Stimulated activated CD8-positive, alpha-beta memory T cell treated with anti-CD3 and anti-CD28 coated beads, Interleukin-7, amount 100 ng/mL, for 1 hour (primary cell): ENCODE measurements at places on chromosomes 6 and 20.

GRCh38 chr6:145309842-145310535, 425.3 kb downstream of the EPM2A start:
- no peak for DNase-seq

- DNase-seq: no peak
These were observed 1.1 kb upstream of the PHF10 start for GRCh38 chr6:169725125-169726048.

DNA sequence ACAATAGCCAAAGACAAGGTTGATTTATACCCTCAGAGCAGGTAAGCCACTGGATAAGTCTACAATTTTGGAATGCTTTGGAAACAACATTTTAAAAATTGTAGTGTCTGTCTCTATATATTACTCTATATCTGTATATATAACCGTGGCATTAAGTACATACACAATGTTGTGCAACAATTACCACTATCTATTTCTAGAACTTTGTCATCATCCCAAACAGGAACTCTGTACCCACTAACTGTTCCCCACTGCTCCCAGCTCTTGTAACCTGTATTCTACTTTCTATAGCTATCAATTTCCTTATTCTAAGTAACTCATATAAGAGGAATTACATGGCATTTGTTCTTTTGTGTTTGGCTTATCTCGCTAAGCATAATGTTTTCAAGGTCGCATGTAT, 78.2 kb upstream of the ASCC3 start:
- no peak for DNase-seq

- DNase-seq: no peak
These were observed 19.7 kb upstream of the GSTA4 start for GRCh38 chr6:53014744-53015143.

GRCh38 chr6:73566954-73567591, 46.2 kb upstream of the EEF1A1 start:
- DNase-seq: no peak

DNA sequence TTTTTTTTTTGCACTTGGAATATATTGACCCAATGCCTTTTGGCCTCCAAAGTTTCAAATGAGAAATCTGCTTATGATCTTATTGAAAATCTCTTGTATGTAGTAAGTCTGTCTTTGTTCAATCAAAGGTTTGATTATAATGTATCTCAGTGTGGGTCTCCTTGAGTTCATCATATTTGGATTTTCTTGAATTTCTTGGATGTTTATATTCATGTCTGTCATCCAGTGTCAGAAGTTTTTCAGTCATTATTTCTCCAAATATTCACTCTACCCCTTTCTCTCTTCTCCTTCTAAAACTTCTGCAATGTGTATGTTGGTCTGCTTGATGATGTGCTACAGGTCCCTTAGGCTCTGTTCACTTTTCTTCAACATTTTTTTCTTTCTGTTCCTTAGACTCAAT, 95.9 kb upstream of the PTPRK start:
- no peak for DNase-seq

DNA sequence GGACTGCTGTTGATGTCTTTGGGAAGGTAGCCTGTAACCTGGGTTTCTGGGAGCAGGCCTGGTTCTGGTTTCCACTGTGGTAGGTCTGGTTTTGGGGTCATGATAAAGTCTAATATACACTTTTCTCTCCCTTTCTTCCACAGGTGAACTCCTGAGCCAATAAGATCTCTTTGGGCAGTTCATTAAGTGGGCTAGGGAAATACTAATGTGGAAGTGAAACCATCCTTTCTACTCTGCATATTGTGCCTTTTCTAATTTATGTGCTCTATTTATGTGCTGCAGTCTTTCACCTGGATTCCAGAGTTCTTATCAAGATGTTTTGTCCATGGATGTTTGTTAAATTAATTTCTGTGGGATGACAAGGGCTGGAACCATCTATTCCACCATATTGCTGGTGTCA, 165.7 kb upstream of the PTPRK start:
- DNase-seq: no peak

GRCh38 chr6:57068061-57068460, 21.6 kb downstream of the KIAA1586 start:
- DNase-seq: no peak

DNA sequence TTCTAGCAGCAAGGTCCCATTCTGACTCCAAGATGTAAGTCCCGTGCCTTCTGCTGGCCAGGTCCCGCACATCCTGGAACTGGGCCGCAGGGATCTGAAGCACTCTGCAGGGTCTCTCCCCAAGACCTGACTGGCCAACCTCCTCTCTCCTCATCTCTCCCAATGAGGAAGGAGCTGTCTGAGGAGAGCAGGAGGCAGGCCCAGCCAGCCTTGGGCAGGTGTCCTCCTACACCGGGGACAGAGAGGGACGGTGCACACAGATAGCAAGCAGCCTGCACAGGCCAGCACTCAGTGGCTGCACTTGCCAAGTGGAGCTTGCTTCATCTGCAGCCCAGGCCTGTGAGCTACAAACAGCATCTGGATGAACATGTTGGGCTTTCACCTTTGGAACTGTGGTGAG, 76.8 kb upstream of the CD93 start:
- no peak for DNase-seq

DNA sequence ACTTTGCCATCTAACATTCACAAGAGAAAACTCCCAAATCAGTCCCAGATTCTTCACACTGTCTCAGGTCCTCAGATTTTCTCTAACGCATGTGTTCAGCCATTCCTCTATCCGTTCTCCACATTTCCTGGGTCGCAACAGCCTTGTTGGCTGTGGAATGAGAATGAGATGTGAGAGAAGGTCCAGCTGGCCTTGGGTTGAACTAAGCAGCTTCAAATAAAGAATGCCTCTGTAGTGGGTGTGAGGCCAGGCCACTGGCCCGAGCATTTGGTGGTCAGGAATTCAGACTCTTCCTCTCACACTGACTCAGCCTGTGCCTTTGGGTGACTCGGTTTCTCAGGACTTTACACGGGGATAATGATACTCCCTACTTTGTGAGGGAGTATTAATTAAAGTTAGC, 73.8 kb upstream of the CCN6 start:
- DNase-seq: no peak

GRCh38 chr6:6612308-6612707, 23.8 kb downstream of the LY86 start:
- no peak for DNase-seq

- DNase-seq: no peak
These were observed 19.5 kb upstream of the DEFB113 start for GRCh38 chr6:49988900-49989299.

- no peak for DNase-seq
These were observed 222.9 kb downstream of the DLL1 start for GRCh38 chr6:170067923-170068360.

GRCh38 chr6:117558818-117559217, 43.5 kb downstream of the GOPC start:
- no peak for DNase-seq

- DNase-seq: no peak
These were observed 1295.6 kb upstream of the CITED2 start for GRCh38 chr6:140670021-140670420.

DNA sequence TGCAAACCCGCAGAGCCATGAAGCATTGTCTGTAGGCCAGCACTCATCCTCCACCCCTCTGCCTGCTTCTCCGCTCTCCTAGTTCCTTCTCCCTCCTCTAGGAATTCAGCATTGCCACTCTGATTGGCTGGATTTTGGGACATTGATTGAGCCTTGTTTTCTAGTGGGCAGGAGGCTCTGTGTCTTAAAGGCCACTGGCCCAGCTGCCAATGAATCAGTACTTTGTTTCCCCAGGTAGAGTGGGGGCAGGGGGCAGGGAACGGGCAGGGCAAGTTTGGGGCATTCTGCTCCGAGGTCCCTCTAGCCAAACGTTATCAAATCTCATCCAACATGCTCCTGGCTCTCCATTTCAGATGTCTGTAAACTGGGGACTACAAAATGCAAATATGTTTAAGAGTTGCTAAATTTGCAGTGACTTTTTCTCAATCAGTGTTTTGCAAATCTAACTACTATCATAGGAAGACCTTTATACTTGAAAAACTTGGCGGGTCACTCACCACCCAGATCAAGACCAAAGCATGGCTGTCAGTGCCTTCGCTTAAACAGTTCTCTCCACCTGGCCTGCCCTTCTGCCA, 10.4 kb upstream of the BPI start:
- DNase-seq: no peak

DNA sequence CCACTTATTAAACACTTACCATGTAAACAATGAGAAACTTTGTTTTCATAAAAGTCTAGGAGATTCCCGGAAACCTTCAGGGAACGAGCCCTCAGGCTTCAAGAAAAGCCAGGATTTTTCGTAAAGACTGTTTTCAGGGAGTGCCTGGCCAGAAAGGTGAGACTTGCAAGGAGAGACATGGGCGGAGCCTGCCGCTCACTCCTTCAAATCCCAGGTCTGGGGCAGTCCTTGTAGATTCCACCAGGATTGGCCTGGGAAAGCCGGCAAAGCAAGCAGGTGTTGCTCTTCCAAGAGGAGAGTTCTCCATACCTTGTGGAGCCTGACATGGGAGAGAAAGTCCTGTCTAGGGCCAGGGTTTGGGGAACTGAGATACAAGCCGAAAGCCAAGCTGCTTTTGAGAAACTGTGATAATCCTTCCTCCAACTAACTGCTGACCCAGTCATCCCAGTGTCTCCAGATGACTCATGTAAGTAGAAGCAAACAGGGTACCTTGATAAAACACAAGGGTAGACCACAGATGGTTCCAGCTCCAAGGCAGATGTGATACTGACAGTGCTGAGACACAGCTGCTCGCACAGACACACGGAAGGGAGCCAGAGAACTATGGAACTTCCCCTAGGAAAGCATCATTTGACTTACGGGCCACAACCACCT, 69.4 kb upstream of the NAA20 start:
- no peak for DNase-seq

GRCh38 chr6:35718911-35719381, 17.9 kb upstream of the ARMC12 start:
- no peak for DNase-seq

GRCh38 chr6:131356161-131356560, 216.9 kb upstream of the ARG1 start:
- no peak for DNase-seq

DNA sequence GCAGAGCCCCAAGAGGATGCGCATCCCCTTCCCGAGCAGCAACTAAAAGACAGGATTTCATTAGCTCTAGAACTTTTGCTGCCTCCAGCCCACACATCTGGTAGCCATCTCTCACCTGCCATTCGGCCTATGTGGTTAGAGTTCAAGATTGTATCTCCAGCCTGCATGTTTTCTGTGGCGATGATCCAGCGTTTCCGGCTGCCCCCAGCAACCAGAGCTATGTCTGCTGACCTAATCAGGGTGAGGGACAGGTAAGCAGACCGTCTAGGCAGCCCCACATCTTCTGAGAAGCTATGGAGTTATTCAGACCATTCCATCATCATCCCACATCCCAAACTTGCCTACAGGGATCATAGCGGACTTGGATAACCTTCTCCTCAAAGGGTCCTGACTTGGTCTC, 2.3 kb upstream of the CUL7 start:
- DNase-seq: no peak

GRCh38 chr6:96789871-96790270, 47.4 kb downstream of the GPR63 start:
- DNase-seq: no peak

DNA sequence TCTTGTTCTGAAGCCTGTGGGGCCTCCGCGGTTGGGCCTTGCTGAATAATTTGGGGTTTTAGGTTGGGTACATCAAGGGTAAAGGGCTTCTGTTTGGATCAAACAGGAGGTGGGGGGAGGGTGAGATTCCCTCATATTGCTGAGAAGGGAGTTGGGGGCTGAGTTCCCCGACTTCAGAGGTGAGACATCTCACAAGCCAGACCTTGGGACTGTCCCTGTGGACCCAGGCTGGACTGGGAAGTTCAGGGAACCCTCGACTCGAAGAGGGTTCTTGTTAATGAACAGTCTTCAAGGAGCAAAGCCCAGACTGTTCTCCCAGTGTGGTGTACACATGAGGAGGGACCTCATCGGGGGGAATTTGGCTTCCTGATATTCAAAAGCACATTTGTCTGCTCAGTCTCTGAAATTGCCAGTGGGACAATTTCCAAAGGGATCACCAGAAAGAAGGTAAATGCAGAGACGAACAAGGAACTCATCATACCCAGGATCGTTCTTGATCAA, 118.5 kb downstream of the SYCP2 start:
- no peak for DNase-seq

GRCh38 chr6:106745824-106746582, 116.6 kb downstream of the QRSL1 start:
- DNase-seq: no peak

- no peak for DNase-seq
These were observed 369.0 kb downstream of the SYNE1 start for GRCh38 chr6:152267967-152268845.

DNA sequence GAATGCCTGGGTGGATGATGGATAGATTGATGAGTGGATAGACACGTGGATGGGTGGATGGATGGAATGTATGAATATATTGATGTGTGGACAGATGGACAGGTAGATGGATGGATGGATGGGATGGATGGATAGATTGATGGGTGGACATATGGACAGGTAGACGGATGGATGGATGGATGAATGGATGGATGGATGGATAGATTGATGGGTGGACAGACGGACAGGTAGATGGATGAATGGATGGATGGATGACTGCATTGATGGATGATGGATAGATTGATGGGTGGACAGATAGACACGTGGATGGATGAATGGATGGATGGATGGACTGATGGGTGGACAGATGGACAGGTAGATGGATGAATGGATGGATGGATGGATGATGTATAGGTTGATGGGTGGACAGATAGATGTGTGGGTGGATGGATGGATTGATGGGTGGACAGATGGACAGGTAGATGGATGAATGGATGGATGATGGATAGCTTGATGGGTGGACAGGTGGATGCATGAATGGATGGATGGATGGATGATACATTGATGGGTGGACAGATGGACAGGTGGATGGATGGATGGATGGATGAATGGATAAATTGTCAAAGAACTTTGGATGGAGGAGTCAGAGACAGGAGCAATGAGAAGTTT, 171.4 kb upstream of the AFDN start:
- DNase-seq: no peak

GRCh38 chr6:133099573-133099972, 141.6 kb upstream of the EYA4 start:
- no peak for DNase-seq

- no peak for DNase-seq
These were observed at the start of gene DEFB112 for GRCh38 chr6:50049829-50050228. DEFB112 (minus strand) TSS chr6:50049929; CDS start chr6:50049869, 60 bp downstream.

DNA sequence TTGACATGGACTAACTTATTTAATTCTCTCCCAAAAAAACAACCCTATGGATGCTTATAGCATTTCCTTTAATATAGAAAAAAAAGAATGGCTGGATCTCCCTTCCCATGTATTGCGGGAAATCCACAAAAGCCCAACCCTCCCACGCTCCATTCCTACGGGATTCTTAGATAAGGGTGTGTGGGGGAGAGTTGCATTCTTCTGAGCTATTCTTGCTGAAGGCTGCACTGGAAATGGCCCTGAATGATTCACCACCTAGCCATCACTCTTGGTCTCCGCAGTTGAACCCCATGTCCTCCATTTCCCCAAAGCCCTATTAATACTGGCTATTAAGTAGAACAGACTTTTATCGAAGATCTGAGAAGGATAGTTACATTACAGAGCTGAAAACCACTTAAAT, 41.9 kb upstream of the ADGRF5 start:
- DNase-seq: no peak

DNA sequence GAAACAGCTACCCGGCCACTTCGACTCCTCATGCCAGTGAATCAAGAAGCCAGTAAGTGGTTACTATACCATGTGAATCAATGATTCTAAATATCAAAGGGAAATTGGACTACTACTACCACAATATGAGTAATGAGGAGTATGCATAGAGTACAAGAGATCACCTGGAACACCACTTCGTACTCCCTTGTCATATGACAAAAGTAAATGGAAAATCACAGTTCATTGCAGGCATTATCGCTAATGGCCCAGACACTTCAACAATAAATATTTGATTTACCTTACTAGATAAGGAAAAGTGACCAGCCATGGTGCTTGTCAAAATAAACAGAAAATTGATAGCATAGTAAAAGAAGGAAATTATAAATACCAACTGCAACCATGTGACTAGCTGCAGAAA, 73.1 kb downstream of the BMP5 start:
- no peak for DNase-seq
